ENCODE measurements at places on chromosomes 12 and 14. TPM values are rescaled to one million over a fixed set of nuclear protein-coding genes. Genes with fewer than 3 reads are reported as not detected.

Gene TAS2R42
- not detected for total RNA-seq

Gene KRT73
- total RNA-seq: not detected

Gene USP44
- total RNA-seq: 0.10 TPM

Gene RAB15
- total RNA-seq: 6.0 TPM

Gene PRDM4
- total RNA-seq: 28.9 TPM

Gene RIMKLB
- total RNA-seq: 17.1 TPM

Gene TMEM132D
- not detected for total RNA-seq

Gene NGB
- not detected for total RNA-seq

Gene CD163L1
- not detected for total RNA-seq
